ENCODE measurements at places on chromosomes 6 and 20.

GRCh38 chr20:15593081-15593480, 980.2 kb downstream of the KIF16B start:
- DNase-seq: no peak

DNA sequence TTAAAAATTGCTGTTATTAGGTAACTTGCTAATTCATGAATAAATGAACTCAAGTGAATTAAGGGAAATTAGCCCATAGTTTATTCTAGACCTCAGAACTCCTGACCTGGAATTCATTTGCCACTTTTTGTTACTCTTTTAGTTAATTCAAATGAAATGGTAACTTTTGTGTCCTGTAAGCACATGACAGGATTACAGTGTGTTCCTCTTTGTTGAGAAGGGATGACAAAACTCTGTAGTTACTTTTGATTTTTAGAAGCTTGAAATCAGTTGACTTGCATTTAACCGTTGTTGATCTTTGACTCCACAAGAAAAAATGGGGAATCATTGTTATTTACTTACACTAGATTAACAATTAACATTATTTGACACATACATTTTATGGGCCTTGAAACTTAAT, 6.2 kb downstream of the SLC9A8 start:
- no peak for DNase-seq

DNA sequence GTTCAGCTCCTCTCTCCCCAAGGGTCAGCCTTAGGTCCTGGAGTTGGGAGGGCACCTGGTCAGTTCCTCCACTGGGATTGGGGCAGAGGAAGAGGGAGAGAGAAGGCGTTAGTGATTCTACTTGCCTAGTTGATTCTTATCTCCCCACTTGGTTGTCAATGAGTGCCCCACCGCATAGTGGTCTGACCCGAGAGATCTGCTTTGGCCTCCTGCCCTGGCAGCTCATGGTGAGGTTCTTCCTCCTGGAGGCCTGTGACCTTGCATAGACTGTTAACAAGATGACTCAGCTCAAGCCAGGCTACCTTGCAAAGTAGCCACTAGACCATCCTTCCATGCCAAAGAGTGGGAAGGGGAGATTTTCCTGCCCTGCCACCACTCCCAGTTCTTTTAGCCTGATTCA, 160.6 kb downstream of the TMEM200A start:
- DNase-seq: no peak

GRCh38 chr6:16483315-16483875, 245.0 kb downstream of the GMPR start:
- DNase-seq: no peak

DNA sequence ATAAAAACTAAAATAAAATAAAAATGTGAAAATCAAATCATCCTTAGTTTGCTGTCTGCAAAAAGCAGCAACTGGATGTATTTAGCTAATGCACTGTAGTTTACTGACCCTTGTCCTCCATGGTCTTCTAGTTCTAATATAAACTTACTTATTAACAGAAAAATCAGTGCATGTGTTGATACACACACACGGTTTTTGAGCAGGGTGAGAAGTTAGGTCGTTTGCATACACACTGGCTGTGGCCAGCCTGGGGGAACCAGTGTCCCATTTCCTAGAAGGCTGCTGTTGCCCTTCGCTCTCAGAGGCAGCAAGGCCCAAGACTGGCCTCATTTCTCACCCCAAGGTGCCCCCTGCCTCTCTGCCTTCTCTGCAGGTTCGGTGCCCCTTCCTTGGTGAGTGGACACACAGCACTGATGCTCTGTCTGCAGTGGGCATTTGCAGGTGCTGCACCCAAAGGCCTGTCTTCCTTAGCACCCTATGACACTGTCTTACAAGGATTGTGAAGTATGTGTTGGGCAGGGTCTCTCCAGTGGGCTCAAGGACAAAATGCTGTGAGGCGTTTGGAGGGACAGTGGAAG, 168.5 kb downstream of the SCP2D1 start:
- DNase-seq: no peak

DNA sequence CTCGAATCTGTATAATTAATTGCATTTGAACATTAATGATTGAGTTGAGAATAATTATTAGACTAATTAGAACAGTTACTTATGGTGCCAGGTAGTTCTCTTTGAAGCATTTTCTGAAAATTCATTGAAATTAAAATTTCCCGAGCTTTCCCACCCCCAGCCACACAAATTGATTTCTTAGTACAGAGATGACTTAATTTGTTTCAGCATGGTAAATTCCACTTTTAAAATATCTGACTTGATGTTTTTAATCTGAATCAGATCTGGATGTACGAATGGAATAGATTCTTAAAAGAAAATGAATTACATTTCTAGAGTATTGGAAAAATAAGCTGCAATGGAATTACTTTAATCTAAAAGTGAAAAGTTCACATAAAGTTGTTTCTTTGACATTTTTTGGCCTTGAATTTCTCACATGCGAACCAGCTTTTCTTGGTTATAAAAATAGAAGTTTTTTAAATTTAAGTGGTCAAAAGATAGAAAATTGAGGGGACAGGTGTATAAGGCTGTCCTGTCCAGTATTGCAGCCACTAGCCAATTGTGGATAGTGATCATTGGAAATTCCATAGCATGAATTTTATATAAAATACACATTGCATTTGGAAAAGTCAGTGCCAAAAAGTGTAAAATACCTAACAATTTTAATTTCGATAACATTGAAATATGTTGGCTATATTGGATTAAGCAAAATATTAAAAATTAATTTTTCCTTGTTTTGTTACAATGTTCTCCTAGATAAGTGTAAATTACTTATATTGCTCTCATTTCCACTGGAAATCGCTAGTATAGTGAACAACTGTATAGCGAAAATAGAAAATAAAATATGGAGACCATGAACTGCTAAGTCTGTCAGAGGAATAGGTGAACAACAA, 102.9 kb downstream of the OR2B2 start:
- DNase-seq: no peak

GRCh38 chr20:58044931-58045555, 183.4 kb downstream of the ANKRD60 start:
- no peak for DNase-seq

- no peak for DNase-seq
These were observed 103.5 kb upstream of the SIRPG start for GRCh38 chr20:1761116-1761515.
